Activated T-cell treated with anti-CD3 and anti-CD28 coated beads, Interleukin-2, amount 50 U/mL, for 72 hours (primary cell): ENCODE measurements at places on chromosomes 4 and X.
A peak's percentile ranks its signal among the peaks of the same experiment; 100 is the strongest.

DNA sequence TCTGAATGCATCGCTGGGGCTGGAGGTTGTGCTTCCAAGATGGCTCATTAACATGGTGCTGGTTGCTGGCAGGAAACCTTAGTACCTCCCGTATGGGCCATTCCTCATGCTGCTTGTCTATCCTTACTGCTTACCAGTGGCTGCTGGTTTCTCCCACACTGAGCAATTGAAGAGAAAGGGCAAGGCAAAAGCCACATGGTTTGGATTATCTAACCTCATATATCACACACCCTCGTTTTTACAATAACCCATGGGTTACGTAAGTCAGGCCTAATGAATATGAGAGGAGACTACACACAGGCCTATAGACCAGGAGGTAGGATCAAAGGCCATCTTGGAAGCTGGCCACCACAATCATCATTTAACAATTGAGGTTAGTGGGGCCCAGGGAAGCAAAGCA lies 141.8 kb upstream of the EDNRA start:
- peaks cover 6% of the 10 kb centered on the region for H3K27me3 ChIP-seq
- no peaks in the 10 kb centered on the region for H3K4me1 ChIP-seq
- no peak overlapping the region for H3K4me3 ChIP-seq
- H3K36me3 ChIP-seq, result no peaks in the 10 kb centered on the region
- no peak overlapping the region for H3K27ac ChIP-seq

- peaks cover 13% of the 10 kb centered on the region for H3K4me1 ChIP-seq
- no peak overlapping the region for H3K27ac ChIP-seq
- H3K36me3 ChIP-seq, result peaks cover 6% of the 10 kb centered on the region
- DNase-seq, result no peak
These were observed 160.3 kb downstream of the AFAP1 start for GRCh38 chr4:7779432-7779768.

DNA sequence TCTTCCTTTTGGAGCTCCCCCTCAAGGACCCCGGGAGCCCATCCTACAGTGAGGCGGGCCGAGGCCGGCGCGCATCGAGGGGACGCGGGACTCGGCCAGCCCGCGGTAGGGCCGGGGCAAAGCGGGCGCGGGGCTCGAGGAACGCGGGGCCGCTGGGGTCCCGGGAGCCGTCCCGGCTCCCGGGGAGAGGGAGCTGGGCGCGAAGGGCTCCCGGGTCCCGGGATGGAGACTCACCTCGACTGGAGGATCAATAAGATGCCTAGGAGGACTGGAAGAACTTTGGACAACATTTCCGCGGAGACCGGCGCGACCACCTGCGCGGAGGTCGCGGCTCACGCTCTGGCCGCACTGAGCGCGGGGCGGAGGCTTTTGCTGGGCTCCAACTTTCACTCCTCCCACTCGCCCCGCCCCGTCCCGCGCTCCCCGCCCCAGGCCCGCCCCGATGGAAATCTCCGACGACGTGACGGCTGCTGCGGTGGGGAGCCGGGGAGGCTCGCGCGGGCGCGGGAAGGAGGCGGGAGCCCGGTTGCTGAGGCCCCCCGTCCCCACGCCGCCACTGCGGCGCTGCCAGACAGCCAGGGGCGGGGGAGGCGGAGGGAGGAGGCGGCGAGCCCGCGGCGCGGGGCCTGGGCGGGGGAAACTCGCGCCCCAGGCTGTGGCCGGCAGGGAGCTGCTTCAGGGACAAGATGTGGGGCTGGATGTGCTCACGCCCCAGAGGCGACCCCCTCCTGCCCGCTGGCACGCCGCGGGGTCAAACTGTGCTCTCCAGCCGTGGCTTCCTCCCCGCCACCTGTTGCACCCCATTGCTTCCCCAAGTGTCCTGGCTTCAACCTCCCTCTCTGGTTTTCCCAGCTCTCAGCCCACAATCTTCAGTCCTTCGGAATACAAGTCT lies at the start of gene GABRE:
TSS of gene GABRE (minus strand) at position 341 of the 892 bp plus-strand sequence. CDS start at position 290, 51 bp downstream.
- H3K27ac ChIP-seq, result no peak within 1 kb of the TSS
- H3K36me3 ChIP-seq, result no peaks in the 10 kb centered on the region
- peaks cover 43% of the 10 kb centered on the region for H3K27me3 ChIP-seq
- H3K4me1 ChIP-seq, result no peaks in the 10 kb centered on the region
- no peak within 1 kb of the TSS for H3K4me3 ChIP-seq
- DNase-seq, result peak; percentile 0

DNA sequence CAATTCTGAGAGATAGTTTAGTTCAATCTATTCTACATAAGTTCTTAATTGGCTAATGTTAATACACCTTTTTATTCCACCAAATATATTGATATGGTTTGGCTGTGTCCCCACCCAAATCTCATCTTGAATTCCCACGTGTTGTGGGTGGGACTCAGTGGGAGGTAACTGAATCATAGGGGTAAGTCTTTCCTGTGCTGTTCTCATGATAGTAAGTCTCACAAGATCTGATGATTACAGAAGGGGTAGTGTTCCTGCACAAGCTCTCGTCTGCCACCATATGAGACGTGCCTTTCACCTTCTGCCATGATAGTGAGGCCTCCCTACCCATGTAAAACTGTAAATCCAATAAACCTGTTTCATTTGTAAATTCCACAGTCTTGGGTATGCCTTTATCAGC lies 11.3 kb downstream of the PPA2 start:
- peaks cover 26% of the 10 kb centered on the region for H3K36me3 ChIP-seq
- peaks cover 13% of the 10 kb centered on the region for H3K4me1 ChIP-seq
- H3K27ac ChIP-seq, result no peak overlapping the region
- no peak overlapping the region for H3K4me3 ChIP-seq
- no peak for DNase-seq

DNA sequence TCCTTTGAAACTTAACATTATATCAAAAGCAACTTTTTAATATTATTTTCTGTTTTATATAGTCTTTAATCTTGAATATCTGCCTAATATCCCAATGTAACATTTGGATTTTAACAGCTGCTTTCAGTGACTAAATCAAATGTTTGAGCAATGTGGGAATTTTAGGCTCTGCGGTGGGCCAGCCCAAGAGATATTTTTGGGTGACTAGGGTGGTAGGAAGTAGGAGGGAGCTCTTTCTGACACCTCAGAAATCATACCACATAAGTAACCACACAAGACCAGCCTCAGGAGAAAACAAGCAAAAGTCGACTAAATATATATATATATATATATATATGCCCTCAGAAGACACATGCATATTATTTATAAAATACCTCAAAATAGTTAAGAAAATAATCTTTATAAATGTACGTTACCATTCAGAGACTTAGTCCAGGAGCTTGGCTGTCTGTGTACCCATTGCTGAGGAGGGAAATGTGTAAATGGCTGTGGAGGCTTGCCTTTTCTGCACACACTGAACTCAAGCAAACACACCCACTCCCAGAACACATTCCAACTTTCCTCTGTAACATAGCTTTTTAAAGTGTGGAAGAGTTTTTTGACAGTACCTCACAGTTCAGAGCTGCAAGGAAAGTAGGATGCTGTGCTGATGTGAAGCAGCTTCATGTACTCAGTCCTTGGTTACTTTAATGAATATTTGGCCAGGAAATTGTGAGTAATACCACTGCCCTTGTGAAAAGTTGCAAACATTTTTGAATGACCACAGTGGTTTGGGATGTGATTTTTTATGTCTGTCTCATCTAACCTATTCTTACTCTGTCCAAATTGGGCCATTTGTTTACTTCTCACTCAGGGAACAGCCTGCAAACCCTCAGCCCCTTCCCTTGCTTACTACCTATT lies at the start of gene RTL3:
TSS of gene RTL3 (minus strand) at position 484 of the 900 bp plus-strand sequence. CDS start 908 bp downstream, outside the sequence.
- no peak within 1 kb of the TSS for H3K4me3 ChIP-seq
- H3K27me3 ChIP-seq, result peaks cover 7% of the 10 kb centered on the region

- H3K36me3 ChIP-seq, result no peaks in the 10 kb centered on the region
- H3K4me1 ChIP-seq, result no peaks in the 10 kb centered on the region
- no peak overlapping the region for H3K4me3 ChIP-seq
- DNase-seq, result no peak
- no peak overlapping the region for H3K27ac ChIP-seq
These were observed 149.1 kb downstream of the MAGEB17 start for GRCh38 chrX:16316331-16316730.

DNA sequence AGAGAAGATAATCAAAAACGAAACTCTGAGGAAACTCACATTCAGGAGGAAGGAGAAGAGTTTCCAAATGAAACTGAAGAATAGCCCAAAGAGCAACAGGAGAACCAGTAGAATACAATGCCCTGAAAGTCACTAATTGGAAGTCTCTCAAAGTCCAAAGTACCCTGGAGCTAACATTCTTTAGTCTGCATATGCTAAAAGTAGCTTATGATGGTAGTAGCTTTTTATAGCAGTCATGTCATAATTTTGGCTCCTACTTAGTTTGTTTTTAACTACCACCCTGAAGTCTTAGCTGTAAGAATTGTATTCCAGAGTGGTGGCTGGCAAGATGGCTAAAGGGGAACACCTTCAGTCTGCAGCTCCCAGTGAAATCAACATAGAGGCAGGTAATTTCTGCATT lies 100.3 kb upstream of the FGF16 start:
- H3K27ac ChIP-seq, result no peak overlapping the region
- peaks cover 12% of the 10 kb centered on the region for H3K27me3 ChIP-seq
- H3K36me3 ChIP-seq, result no peaks in the 10 kb centered on the region
- DNase-seq, result no peak
- H3K4me1 ChIP-seq, result no peaks in the 10 kb centered on the region
- no peak overlapping the region for H3K4me3 ChIP-seq

- H3K4me1 ChIP-seq, result peaks cover 25% of the 10 kb centered on the region
- no peak overlapping the region for H3K27ac ChIP-seq
- no peak overlapping the region for H3K4me3 ChIP-seq
- H3K36me3 ChIP-seq, result peaks cover 2% of the 10 kb centered on the region
These were observed 182.8 kb upstream of the MAP3K15 start for GRCh38 chrX:19698122-19698521.

DNA sequence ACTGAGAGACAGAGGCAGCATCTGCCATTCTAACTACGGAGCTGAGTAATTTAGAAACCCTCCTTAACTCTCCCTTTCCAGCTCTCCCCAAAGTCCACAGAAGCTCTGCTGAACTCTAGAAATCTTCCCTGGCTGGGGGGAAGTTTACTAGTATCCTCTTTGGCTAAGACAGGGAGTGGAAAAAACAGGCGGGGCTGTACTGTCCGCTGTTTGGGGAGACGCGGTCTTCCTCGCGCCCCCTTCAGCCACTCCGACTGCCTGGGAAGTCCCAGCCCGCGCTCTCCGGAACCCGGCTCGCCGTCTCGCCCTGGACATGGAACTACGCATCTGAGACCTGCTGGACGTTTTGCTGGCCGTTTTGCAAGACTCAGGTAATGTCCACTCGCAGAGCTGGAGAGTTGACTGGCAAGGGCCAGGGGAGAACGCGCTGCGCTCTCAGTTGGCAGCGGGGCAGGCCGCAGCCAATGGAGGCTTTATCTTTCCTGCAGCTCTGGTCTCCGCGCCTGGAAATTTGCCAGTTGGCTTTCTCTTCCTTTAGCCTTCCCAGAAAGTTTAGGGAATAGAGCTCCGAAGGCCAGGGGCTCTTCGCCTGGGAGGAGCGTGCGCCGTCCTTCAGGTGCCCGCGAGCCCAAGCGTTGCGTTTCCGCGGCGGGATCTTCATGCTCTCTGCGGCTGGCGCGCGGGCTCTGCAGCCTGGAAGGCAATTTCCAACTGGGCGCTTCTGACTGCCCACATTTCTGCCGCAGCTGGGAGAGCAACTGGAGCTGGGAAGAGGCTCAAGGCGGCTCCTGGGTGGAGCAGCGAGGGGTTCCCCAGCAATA lies 892 bp downstream of the IL1RAPL2 start:
- H3K27me3 ChIP-seq, result peaks cover 64% of the 10 kb centered on the region
- no peaks in the 10 kb centered on the region for H3K36me3 ChIP-seq
- no peak for DNase-seq
- H3K27ac ChIP-seq, result no peak overlapping the region
